Hematopoietic multipotent progenitor cell treated with erythropoietin and hydrocortisone succinate and interleukin-3 and kit ligand, for 8 days (in vitro differentiated cells): ENCODE measurements at places on chromosomes 7 and 10.

DNA sequence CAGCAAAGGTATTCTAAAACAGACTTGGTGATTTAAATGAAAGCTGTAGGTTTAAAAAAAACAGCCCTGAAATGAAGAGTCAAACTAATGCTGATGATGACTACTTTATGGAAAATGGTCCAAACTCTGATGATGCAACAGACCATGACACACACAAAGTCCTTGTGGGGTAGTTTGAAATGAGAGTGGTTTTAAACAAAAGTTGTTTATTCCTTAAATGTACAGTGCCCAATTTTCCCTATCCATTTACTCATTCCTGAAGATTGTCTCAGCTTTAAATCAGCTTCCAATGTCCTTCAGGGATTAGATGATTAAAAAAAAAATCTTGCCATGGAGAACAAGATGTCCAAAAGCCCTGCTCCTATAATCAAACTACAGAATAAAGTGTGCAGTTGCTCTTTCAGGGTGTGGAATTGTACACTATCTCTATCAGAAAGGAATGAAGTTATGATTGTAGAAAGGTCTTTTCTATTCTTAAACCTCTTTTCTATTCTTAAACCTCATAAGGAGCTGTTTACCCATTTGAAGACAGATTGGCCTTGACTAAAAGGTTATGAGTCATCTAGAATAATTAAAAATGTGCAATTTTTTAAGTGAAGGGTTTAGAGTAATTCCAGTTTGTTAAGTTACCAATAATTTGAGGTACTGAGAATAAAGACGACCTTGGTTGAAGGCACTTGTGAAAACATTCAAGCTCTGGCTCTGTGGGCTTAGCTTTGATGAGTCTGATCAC, 70.2 kb upstream of the ITGA8 start:
- DNase-seq: no peak

DNA sequence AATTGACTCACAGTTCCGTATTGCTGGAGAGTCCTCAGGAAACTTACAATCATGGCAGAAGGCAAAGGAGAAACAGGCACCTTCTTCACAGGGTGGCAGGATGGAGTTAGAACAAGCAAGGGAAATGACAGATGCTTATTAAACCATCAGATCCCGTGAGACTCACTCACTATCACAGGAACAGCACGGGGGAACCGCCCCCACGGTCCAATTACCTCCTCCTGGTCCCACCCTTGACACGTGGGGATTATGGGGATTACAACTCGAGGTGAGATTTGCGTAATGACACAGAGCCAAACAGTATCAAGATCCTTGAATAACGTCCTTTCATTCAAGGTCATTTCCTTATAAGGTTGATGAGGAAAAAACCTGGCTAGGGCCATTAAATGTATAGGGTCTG, 176.6 kb downstream of the TPK1 start:
- DNase-seq: no peak

GRCh38 chr7:85529201-85529600, 342.3 kb upstream of the SEMA3D start:
- no peak for DNase-seq

DNA sequence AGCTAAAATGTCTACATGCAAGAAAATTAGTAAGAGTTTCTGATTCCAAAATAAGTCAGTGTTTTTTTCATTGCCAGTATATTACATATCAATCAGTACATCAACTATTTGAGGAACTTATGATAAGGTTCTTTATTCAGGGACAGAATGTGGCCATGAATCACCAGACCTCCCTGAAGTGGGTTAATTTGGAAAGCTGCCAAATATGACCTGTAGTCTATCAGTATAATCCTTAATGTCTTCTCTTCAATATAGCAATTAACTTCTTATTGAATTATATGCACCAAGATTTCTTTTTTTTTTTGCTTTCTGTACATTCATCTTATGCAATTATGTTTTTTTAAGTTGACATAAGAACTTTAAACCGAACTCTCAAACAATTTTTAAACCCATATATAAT, 714.5 kb upstream of the POT1 start:
- no peak for DNase-seq

- no peak for DNase-seq
These were observed 116.8 kb downstream of the LHPP start for GRCh38 chr10:124578231-124579010.

DNA sequence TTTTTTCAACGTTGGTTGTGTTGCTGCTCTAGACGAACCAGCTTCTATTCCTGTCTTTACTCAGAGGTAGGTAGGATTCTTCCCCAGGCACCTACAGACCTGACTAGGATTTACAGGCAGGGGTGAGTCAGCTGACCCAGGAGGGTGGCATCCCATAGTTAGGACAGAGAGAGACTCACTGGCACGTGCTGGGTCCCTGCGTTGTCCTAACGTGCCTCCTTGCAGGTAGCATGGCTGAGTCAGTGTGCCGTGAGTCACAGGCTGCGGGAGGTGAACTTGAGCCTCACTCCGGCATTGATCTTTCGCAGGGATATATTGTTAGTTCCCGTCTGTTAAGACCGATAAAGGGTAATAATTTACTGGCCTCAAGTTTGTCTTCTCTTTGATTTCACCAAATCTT, 96.5 kb downstream of the PFKFB3 start:
- DNase-seq: no peak
